ENCODE measurements at places on chromosomes 6 and 20.

- DNase-seq = no peak
These were observed 131.4 kb downstream of the MMS22L start for GRCh38 chr6:97151601-97152000.

- no peak for DNase-seq
These were observed 49.6 kb upstream of the PLCG1 start for GRCh38 chr20:41087777-41088176.

- DNase-seq = no peak
These were observed 15.0 kb downstream of the PPP1R10 start for GRCh38 chr6:30601815-30602641.

GRCh38 chr6:116385459-116385802, 14.7 kb downstream of the DSE start:
- DNase-seq = no peak

- DNase-seq = peak; percentile 32
These were observed 43.6 kb downstream of the REPS1 start for GRCh38 chr6:138944412-138944811.

DNA sequence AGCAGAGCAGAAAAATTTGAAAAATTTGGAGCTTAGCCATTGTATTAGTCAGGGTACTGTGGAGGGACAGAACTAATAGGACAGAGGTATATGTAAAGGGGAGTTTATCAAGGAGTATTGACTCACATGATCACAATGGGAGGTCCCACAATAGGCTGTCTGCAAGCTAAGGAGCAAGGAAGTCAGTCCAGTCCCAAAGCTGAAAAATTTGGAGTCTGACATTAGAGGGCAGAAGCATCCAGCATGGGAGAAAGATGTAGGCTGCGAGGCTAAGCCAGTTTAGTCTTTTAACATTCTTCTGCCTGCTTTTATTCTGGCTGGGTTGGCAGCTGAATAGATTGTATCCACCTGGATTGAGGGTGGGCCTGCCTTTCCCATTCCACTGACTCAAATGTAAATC, 82.0 kb downstream of the SMPDL3A start:
- no peak for DNase-seq

- no peak for DNase-seq
These were observed 370.7 kb upstream of the AGPAT4 start for GRCh38 chr6:161644521-161644920.

- no peak for DNase-seq
These were observed 128.1 kb upstream of the DOK5 start for GRCh38 chr20:54347166-54347833.
